ENCODE measurements at places on chromosomes 6 and 20.

GRCh38 chr20:53734006-53734688 lies 140.5 kb upstream of the ZNF217 start:
- no peak for DNase-seq

- DNase-seq: no peak
Measured at GRCh38 chr6:148324297-148324985, 18.2 kb upstream of the SASH1 start.

- peak; percentile 11 for DNase-seq
Measured at GRCh38 chr6:156250593-156250992, 526.6 kb upstream of the ARID1B start.

DNA sequence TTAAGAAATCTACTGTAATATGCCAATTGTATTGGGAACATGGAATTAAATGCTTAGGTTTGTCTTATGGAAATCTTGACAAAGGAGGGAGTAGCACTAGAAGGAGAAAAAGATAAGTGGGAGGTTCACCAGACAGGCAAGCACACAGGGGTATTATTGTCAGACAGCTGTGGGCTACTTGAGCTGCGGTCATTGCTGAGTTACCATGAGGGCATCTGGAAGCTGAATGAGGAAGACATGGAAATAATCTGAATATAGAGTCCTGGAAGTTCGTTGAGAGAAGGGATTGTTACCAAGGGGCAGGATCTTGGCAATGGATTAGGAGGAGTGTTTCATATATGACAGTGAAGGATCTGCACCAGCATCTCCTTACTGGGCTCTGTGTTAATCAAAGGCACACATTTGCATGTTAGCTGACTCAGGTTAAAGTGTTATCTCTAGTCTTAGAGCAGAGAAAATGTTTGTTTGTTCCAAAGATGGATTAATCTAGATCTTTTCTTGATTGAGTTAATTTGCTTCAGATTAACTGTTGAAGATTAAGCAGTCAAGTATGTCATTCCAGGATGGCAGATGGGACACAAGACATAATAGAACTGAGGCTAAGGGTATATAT lies 53.0 kb upstream of the SUPT3H start:
- no peak for DNase-seq

GRCh38 chr6:24431045-24431451 lies 28.3 kb downstream of the MRS2 start:
- DNase-seq: no peak

- peak; percentile 95 for DNase-seq
Measured at GRCh38 chr20:44210406-44211176, at the start of gene OSER1. Gene OSER1, minus strand, starts transcription at chr20:44210771. Its CDS starts 3,814 bp downstream, at chr20:44206957.
